ENCODE measurements at places on chromosomes 13 and 19.

DNA sequence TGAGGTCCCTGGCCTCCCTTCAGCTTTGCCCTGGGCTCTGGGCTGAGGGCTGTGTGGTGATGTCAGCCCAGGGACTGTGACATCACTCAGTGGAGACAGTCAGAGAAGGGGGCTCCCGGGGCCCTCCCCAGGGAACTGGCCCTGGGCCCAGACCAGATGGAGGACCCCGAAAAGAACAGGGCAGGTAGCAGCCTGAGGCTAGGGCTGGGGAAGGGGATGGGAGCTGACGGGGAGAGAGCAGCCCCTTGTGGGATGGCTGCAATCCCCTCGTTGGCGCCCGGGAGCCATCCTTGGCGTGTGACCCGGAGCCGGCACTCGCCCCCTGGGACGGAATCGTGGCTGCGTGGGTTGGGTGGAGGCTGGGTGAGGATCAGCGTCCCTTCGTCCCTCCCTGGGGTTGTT lies 13.6 kb downstream of the CSNK1G2 start:
- DNase-seq, result no peak

DNA sequence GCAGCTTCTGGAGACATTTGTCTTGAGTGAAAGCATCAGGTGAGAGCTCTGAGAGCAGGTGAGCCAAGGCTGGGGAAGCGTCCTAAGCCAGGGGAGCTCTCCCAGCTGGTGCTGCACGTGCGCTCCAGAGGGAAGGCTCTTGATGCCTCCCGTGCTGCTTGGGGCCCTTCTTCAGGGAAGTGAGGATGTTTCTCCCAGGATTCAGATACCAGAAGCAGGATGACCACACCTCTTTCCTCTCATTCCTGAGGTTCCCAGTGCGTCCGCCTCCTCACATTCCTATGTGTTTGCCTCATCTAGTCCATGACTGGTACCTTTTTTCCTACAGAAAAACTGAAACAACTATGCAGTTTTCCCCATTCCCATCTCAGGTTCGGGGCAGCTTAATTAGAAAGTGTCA lies 231.0 kb upstream of the IRS2 start:
- peak; percentile 94 for DNase-seq

- DNase-seq, result no peak
Measured at GRCh38 chr19:55441319-55441691, 1.8 kb downstream of the SHISA7 start.

DNA sequence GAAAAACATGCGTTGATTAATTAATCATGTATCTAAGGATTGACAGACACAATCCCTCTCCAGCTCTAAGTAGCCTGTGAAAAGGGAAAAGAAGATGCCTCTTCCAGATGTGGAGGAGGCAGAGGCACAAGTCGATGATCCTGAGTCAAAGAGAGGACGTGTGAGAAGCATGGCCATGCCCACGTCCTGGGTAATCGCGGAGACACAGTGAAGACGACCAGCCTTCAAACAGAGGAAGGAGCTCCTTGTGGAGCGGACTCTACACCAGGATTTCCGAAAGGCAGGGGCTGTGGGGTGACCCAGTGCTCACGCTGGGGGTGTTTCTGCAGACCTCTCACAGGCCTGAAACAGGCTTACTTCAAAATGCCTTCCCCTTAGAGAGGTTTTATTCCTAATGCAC lies 70.5 kb downstream of the COL4A1 start:
- no peak for DNase-seq

GRCh38 chr19:16378291-16378889 lies 53.8 kb downstream of the KLF2 start:
- DNase-seq, result no peak

GRCh38 chr19:57803594-57804325 lies 11.0 kb downstream of the ZNF552 start:
- DNase-seq, result peak; percentile 75
